ENCODE measurements at places on chromosomes 6 and 20. TPM values are rescaled to one million over a fixed set of nuclear protein-coding genes. Genes with fewer than 3 reads are reported as not detected.

Gene BPI
- not detected for total RNA-seq

Gene MAP7
- 19.0 TPM for total RNA-seq

Gene HDDC2
- total RNA-seq, result 95.3 TPM

Gene HLA-DRA
- not detected for total RNA-seq

Gene NT5E
- 20.5 TPM for total RNA-seq

Gene ATAT1
- 5.4 TPM for total RNA-seq

Gene SLC35F1
- not detected for total RNA-seq

Gene PLAGL1
- total RNA-seq, result 6.7 TPM

Gene BHLHE23
- total RNA-seq, result not detected

Gene KIF25
- total RNA-seq, result not detected

Gene SYCP2
- 0.60 TPM for total RNA-seq

Gene SLC44A4
- total RNA-seq, result not detected
